ENCODE measurements at places on chromosomes 6 and 20.

DNA sequence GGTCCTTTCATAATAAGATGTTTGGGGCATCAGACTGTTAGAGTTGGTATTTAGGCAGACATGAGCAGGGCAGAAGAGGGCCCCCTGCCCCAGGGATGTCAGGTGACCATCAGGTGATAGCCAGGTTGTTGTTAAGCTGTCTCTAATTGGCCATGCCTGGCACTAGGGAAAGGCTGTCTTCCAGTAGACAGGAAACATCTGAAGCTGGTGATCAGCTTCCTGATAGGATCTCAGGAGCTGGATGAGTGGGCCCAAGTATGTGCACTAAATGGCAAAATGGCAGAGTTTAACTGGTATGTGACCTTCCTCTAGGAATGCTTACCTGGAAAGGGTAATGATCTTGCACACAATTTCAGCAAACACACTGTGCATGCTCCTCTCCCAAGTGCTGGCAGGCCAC lies 190.7 kb downstream of the CDH26 start:
- DNase-seq = no peak

DNA sequence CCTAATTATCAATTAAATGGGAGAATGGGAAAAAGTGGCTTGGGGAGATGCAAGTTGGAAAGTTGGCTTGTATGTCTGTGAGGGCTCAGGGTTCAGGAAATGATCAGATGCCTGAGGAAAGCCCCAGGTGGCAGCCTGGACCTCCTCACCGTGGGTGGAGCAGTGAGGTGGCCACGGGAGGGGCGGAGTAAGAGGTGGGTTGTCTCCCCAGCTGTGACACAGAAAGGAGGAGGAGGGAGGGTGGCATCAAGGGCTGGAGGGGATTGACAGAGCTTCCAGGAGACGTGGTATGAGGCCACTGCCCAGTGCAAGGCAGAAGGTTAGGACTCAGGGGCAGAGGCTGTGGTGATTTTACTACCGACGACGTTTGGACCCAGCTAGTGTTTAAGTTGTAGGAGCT lies 672.2 kb downstream of the PRKN start:
- no peak for DNase-seq

DNA sequence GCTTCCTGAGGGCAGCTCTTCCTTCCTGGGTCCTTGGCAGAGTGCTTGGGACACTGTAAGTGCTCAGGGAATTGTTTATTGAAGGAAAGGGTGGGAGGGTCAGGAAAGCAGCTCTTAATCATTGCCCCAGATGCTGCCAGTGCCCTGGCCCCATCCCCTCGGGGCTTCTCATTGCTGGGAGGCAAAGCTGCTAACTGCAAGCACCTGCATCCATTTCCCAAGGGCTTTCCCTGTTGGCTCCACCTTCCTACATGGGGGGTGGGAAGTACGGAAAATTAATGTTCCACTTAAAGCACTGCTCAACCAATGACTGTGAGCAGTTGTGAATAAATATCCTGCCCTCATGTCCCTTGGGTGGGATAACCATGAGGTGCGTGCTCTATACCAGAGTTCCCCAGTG lies 56.4 kb downstream of the NDUFAF5 start:
- no peak for DNase-seq

DNA sequence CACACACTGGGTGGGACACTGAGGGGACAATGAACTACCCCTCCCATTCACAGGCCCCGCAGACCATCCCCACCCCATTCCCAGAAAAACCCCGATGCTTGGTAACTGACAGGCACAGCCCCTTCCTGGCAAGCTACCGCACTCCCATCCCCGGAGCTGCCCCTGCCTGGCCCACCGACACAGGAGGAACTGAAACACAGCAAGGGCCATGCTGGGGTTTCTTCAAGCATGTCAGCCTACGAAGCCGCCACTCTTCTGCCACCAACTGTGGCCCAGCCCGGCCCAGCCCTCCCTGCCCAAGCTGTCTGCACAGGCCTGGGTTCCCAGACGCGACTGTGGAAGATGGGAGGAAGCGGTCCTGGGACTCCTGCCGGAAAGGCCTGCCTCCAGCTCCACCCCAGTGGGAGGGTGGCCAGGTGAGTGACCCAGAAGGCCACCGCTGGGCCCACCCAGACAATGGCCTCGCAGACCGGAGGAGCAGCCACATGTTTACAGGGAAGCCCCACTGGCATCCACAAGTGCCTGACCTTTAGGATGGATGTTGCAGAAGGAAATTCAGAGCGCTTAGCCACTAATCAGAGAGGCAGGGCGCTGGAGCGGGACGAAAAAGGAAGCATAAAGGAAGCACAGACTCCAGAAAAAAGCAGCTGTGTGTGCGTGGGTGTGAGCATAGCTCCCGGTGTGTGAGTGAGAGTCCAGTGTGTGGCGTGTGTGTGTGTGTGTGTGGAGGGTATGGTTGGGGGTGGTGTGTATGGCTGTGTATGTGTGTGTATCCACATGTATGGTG lies 91.6 kb downstream of the PRND start:
- DNase-seq = no peak

GRCh38 chr20:63284544-63284949 lies 8.4 kb upstream of the COL20A1 start:
- DNase-seq = no peak

Data from foreskin keratinocyte (primary cell).